ENCODE measurements at places on chromosomes 4 and X.

DNA sequence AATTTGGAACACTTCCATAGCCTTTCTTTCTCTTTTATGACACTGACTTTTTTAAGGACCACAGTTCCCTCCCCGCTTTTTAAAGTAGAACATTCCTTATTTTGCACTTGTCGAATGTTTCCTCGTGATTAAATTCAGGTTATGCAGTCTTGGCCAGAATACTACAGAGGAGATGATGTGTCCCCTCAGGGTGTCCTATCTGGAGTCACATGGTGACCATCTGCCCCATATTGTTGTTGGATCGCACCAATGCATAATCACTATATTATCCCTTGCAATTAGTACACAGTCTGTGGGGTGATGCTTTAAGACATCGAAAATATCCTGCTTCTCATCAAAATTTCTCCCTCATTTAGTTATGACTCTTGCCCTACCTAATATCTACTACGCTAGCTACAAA, 27.4 kb downstream of the WDFY3 start:
- no peak for DNase-seq

GRCh38 chr4:95084584-95084983, 326.8 kb downstream of the BMPR1B start:
- DNase-seq = no peak

DNA sequence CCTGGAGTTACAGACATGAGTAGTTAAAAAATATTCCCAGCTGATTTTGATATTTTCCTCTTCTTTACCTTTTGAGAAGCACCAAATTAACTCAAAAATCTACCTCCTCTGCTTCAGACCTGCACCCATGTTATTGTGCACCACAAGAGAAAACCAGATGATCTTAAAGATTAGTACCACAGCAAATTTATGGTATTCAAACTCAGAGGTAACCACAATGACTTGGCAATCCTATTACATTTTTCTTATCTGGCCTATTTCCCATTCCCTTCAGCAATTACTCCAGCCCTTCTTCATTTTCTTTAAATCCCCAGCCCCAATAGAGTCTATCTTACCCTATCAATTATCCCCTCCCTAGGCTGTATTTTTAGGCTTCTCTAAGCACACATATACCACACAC, 535.1 kb downstream of the FAT4 start:
- peak; percentile 62 for DNase-seq

- DNase-seq = no peak
Measured at GRCh38 chrX:68589372-68589753, 58.1 kb upstream of the STARD8 start.

GRCh38 chr4:1310796-1311631, 21.3 kb downstream of the MAEA start:
- DNase-seq = no peak

DNA sequence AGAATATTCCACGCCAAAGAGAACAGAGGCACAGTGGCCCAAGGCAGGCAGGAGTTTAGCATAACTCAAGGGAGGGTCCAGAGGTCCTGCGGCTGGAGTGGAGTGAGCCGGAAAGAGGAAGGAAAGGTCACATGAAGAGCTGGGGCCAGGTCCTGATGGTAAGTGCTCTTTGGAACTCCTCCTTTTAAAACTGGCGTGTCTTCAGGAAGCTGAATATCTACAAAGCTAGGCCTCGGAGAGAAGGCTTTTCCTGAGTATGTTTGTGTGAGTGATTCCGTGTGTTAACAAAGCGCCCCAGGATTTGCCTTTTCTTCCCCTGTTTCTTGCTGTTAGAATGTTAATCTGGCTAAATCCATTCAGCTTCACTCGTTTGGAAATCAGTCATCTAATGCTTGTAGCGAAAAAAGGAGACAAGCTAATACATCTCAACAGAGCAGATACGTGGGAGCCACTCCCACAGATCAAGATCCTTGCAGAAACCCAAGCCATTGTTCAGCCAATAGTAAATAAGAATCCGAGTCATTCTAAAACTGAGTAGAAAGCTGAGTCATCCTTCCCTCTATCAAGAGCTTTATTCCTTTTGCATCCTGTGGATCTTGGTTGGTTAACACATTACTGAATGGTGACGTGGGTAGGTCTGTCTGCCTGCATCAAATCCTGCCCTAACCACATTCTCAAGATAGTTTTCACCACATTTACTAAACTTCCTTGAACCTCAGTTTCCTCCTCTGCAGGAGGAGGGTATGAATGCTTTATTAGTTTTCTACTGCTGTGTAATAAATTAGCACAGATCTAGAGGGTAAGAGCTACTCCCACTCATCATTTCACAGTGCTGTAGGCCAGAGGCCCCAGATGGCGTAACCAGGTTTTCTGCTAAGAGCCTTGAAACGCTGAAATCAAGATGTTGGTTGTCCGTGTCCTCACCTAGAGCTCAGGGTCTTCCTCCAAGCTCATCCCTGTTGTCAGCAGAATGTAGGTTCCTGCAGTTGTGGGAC, 43.2 kb upstream of the RBM47 start:
- DNase-seq = peak; percentile 99

DNA sequence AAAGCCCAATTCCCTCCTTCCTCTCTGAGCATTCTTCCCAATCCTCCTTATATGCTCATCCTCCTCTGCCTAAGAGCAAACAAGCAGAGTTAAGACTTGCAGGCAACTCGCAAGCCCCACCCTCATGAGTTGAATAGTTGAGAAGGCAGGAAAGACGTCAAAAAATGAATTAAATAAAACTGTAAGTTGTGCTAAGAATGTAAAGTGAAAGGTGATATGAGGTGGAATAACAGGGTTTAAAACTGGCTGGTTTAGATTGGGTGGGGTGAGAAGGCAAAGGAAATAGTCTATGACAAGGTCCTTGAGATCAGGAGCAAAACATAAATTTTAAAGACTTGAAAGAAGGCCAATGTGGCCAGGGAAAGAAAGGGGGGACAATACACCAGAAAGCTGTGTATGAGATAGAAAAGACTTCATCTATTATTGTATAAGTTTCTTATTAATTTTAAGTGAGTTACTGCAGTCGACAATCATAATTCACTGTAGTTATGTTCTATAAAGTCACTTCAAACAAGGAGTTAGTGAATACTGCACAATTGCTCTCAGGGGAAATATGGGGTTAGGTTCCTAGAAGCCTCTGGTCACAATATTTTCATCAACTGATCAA, 124.9 kb downstream of the RELL1 start:
- no peak for DNase-seq

- no peak for DNase-seq
Measured at GRCh38 chr4:113874480-113874879, 105.0 kb downstream of the ARSJ start.

- DNase-seq = no peak
Measured at GRCh38 chrX:18471296-18471695, 45.9 kb downstream of the CDKL5 start.

DNA sequence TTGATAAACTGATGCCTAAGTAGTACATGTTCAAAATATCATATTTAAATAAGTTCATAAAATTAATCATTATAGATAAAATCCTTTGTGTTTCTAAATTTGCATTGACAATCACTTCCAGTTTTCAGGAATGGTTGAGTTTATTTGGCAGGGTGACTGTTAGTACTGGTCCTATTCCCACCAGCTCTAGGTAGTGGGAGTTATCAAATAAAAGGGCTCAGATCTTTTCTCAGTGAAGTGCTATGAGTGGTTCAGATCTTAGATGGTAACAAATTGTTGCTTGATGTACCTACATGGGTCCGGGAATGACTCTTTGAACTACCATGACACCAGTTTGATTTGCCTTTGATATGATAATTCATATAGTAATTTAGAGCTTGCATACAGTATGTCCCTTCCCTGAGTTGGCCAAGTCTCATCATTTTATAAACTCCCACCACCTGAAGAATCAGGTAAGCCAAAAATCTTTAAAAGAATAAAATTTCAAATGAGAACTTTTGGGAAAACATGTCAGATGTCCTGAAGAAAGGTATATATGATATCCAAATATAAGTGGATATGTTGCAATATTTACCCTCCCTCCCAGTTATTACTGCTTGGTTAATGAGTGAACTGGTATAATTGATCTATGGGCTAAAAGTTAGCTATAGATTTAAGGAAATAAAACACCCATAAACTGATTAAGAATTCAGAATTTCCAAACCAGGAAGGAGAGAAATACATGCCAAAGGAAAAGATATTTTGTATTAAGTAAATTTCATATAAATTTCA, 28.6 kb downstream of the GPC3 start:
- DNase-seq = no peak

DNA sequence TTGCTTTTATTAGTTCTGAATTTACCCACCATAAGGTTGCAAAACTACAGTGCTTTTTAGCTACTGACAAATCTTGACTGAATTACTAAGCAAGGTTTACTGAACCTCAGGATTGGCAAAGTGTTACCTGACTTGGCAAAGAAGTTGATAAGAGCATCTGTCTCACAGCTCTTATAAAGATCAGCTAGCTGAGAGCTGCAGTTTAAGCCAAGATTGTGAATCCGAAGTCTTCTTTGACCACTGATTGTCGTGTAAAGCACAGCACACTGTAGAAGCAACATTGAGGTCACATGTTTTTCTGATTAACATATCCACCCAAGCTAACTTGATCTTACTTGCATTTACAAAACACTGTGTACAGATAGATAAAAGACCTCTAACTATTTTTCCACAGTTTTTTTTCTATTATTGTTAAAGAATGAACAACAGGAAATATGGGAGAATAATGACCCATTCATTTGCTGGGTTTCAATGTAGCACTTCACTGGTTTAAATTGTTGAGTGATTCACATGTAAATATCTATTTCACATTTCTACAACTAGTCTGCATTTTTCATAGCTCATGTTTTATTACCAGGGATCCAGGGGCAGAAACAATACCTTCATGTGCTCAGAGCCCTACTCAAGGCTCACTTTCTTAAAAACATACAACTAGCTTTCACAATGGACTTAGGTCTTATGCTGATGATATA, 54.0 kb downstream of the METTL14 start:
- no peak for DNase-seq

DNA sequence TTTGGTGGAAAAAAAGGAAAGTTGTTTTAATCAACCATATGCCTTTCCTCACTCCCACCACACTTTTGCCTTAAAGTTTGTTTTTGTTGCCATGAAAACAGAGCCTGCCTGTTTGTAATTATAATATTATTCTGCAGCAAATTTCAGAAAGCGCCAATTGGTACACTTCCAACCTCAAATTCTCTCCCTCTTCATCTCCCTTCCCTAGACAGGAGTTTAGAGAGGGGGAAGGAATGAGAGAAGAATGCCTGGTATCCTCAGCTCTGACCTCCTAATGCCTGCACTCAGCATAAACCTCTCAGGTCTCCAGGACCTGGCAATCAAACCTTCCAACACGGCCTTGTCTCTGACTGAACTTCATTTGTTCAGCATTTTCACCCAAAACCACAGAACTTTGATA, 138.4 kb upstream of the HCCS start:
- DNase-seq = no peak

DNA sequence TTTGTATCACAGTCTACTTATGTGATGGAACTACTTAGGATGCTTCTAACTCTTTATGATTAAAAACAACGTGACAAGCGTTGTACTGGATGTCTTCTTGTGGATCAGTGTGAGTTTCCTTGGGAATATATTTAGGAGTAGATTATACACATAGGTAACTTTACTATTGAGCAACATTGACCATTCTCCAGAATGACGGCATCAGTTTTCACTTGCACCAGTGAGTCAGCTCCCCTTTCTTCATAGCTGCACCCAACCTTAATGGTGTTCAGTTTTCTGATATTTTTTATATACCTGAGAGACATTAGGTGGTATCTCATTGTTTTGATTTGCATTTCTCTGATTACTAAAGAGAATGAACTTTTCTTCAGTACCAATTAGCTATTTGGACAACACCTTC, 343.9 kb downstream of the ADGRL3 start:
- DNase-seq = no peak

DNA sequence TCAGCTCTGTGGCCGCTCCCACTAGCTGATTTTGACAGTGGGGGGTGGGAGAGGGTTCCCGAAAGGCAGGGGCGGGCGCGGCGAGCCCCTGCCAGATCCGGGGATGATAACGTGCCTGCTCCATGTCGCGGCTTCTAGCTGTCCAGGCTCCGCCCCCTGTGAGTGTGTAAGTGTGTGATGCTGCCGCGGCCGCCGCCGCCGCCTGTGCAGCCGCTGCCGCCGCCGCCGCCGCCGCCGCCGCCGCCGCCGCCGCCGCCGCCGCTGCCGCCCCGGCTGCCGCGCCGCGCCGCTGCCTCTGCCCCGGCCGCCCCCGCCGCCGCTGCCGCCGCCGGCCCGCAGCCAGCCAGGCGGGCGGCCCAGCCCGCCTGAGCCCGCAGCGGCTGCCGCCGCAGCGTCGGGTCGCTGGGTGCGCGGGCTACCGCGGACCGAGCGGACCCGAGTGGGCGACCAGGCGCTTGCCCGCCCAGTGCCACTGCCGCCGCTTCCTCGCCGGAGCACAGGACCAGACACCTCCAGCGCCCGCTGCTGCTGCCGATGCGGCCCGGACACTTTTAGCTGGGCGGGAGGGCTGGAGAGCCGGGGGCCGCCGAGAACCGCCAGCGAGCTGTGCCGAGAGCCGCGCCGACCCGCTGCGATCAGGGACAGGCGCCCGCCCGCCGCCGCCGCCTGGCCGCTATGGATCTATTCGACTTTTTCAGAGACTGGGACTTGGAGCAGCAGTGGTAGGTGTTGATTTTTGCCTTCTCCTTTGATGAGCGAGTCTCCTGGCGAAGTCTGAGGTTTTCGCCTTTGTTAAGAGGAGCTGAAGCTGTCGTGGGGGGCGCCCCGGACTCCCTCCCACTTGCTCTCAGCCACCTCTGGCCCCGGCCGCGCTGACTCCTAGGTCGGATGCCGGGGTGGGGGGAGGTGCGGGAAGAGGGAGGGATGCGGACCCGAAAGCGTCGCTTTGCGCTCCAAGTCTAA, at the start of gene AFF2:
TSS of gene AFF2 (plus strand) at position 195 of the 963 bp plus-strand sequence. CDS start at position 676, 481 bp downstream.
- no peak for DNase-seq

- peak; percentile 21 for DNase-seq
Measured at GRCh38 chr4:106201373-106201772, 114.6 kb downstream of the TBCK start.

DNA sequence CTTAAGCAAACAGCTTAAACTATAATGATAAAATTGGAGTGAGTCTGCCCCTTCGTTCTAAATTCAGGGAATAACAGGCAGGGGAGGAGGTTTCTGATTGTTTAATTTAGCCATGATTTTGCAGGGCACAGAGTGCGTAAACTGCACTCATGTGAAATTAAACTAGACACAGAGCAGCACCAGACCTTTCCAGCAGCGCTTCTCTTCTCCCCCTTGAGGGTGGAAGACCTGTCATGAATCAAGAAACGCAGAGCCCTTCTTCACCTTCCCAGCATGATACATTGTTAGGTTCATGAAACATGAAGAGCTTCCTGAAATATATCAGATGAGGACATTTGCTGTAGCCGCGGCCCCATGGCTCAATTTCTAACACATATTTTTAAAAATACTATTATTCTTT, 63.1 kb downstream of the FAM114A1 start:
- DNase-seq = no peak

DNA sequence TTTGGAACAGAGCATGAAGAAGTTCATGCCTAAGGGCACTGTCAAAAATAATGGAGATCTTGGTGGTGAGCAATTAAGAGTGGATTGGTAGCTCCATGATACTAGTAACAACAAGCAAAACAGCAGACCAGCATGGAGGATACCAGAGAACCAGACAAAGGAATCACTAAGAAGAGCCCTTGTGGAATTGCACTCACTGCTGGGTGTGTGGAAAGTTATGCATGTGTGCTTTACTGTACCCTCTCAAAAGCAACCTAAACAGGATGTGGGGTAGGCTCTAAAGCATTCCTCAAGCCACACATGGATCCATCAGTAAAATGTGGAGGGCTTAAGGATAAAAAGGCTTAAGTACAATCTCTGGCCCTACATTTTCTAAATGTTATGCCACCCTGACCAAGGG, 69.5 kb downstream of the AR start:
- DNase-seq = peak; percentile 46

GRCh38 chr4:118712872-118713271, 27.7 kb downstream of the METTL14 start:
- DNase-seq = no peak
